ENCODE measurements at places on chromosomes 3 and 15.

DNA sequence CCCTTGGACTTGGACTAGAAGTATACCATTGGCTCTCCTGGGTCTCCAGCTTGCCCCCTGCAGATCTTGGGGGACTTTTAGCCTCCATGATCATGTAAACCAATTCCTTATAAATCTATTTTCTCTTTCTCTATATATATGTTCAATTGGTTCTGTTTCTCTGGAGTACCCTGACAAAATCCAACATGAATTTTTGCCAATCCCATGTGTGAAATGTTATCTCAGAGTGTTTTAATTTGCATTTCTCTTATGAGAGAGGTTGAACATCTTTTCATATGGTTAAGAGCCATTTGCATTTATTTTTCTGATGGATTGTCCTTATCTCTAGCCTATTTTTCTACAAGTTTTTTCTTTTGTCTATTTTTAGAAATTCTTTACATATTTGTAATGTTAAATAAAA lies 131.7 kb upstream of the NEO1 start:
- no peak for DNase-seq

DNA sequence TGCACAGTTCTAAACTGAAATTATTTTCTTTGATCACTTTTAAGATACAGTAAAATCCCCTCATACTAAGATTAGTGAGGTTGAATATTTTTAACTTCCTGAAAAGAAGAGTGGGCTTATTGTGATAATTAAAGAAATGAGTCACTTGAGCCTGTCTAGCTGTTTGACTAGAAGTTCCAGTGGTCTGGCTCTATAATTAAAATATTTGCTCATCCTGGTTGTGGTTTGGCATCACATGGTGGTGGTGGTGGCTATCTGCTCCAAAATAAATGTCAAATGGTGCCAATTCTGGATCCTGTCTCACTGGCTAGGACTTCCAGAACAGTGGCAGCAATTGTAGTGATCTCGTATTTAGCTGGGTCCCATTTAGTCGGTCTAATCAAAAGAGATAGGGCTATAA lies 8.6 kb upstream of the TEX9 start:
- DNase-seq: no peak

DNA sequence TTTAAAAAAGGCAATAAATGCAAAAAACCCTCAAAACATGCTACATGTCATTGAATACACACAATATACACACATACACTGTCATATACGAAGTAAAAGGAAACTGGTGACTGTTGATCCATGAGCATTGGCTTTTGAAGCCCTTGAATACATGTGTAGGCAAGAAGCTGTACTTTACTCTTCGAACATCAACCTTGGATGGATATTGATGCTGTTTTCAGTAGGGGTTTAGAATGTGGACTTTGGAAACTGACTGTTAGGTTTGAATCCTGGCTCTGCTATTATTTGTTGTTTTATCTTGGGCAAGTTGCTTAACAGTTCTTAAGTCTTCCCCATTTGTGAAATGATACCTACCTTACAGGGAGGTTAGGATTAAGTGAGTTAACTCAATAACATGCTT lies 30.5 kb downstream of the RNF13 start:
- DNase-seq: no peak

DNA sequence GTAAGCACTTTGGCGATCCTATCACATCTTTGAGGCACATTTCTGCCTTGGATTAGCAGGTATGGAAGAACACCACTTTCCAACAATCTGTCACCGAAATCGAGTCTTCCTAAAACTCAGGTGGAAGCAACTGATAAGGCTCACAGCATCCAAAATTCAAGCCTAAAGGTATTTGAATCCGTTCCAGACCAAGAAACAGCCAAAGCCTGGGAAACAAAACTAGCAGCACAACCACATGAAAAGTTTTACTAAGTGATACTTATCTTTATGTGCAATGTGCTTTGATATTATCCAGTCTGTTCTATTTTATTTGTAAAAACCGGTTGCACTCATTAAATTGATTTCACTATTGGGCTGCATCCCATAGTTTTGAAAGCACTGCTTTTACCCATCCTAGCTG lies 40.5 kb upstream of the FAM174B start:
- no peak for DNase-seq

- DNase-seq: no peak
These were observed 313.2 kb downstream of the POLQ start for GRCh38 chr3:121232309-121233225.

Measured in NAMALWA (cell line).